Stimulated activated CD4-positive, alpha-beta T cell treated with anti-CD3 and anti-CD28 coated beads, Interleukin-4, amount 100 ng/mL, for 4 hours (primary cell): ENCODE measurements at places on chromosomes 2 and 18.

GRCh38 chr2:62344472-62344871, 148.6 kb downstream of the B3GNT2 start:
- DNase-seq: no peak

- DNase-seq: no peak
Observed at GRCh38 chr2:220646424-220646823, 925.7 kb downstream of the EPHA4 start.

DNA sequence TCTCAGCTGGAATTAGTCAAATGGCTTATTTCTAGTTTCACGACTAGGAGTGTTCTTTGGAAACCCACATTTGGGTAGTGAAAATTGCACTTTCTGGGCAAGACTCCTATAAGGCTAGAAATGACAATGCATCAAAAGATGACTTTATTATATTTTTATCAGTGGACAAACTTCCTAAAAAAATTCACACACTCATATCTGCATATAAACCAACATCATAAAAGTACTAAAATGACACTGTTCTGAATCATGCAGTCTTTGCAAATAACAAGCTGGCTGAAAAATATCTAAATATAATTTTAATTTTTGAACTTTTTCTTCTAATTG, 17.6 kb downstream of the MXD1 start:
- DNase-seq: no peak

- no peak for DNase-seq
Observed at GRCh38 chr2:164934401-164935117, 20.8 kb downstream of the SLC38A11 start.

DNA sequence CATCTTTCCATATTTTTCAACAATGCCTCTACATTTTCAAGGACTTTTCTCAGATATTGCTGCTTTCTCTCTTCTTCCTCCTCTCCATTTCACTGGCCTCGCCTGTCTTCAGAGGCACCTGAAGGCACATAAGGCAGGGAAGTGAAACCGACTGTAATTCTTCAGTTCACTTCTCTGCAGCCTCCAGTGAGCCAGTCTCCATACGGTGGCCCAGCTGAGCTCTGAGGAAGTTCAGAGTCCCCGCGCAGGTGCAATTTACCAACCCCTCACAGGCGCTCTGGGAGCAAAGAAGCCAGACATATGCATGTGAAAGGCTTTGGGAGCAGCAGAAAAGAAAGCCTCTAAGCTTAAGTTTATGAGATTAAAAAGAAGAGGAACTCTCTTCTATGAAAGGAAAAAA, 12.4 kb downstream of the KLHL14 start:
- DNase-seq: no peak

- DNase-seq: no peak
Observed at GRCh38 chr2:72576459-72576858, 249.4 kb downstream of the EXOC6B start.
